ENCODE measurements at places on chromosomes 5 and 9.

DNA sequence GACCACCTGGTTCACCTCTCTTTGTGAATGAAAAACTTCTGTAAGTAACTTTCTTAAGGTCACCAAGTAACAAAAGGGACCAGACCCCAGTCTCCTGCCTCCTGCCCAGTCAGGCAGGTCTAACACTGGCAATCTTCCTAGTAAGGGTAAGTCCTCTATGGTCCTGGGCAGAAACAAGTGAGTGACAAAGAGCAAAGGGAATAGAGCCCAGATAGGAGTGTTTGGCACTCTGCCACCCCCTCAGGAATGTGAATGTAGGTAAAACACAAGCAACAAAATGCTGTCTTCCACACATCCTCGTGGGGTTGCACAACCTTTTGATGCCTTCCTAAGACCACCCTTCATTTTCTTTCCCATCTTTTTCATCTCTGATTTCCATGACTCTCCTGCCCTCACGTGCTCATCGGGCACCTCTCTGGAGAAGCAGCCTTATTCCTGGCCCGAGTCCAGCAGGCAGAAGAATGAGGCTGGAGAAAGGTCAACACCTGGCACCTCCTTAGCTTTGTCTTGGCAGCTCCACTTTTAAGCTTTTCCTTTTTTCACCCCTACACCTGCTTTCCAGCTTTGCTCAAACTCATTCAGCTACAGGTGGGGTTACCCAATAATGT is 90.2 kb upstream of the LHFPL2 start:
- DNase-seq = no peak

DNA sequence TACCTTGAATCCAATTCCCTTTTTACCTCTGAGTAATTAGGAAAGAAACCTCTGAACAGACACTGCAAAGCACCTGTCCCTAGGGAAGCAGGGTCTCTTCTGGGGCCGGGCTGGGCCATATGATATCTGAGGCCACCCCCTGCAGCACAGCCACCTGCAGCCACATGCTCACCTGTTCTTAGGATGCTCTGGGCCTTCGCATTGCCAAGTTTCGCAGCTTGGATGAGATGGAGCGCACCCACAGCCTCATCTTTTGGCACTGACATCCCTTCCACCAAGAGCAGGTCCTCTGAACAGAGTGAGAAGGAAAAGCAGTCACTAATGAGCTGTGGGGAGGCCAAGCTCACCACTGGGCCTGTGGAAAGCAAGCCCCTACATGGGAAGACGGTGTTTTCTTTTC is 27.3 kb downstream of the CLTA start:
- DNase-seq = no peak

GRCh38 chr5:112951124-112951702 is 25.4 kb upstream of the DCP2 start:
- no peak for DNase-seq

DNA sequence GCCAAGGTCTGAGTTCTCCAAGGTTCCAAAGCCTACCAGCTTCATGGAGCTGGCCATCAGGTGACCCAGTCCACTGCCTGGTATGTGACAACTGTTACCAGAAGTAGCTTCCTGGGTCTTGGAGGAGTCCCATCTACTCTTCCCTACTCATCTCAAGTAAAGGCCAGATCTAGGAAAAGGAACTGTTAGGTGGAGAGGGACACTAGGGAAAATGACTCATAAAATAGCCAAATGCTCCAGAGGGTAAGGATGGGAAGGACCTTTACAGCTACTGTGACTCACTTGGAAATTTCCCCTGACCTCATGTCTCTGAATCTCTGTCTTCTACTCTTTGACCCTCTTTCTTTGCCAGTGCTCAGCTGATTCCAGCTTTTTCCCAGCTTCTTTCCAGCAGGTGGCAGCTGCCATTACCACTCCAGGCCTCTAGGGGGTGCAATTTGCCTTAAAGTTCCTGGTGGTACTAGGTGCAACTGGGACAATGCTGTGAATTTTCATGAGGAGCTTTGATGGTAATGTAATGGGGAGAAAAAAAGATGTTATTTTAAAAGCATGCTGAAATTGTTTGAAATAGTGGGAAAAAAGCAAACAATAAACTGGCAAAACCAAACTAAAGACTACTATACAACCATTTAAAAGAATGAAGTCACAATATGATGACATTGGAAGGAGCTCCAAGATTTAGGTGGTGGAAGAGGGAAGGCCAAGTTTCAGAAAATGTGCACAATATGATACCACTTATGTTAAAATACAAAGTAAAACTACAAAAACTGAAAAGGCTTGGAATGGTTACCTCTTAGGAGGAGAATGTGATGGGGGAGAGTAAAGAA is 27.1 kb upstream of the MYORG start:
- peak; percentile 78 for DNase-seq

GRCh38 chr9:119086590-119086989 is 282.6 kb downstream of the BRINP1 start:
- DNase-seq = no peak

GRCh38 chr5:6525910-6526309 is 77.3 kb downstream of the UBE2QL1 start:
- peak; percentile 8 for DNase-seq

DNA sequence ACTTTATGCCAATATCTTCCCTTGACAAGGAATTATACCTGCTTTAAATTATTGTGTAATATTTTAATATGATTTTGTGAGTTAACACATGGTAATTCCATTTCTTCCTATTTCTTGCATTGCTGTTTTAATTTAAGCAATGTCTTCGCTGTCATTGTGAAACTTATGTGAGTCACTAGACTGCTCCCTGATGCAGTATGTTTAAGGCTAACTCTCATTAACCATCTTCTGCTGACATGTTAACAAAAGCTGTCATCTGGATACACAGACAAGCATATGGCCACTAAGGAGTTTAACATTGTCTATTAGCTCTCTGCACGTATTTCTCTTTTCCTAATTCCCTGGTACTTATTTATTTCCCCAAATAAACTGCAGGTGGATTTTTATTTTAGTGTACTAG is 980.8 kb upstream of the CTNND2 start:
- peak; percentile 26 for DNase-seq

GRCh38 chr5:179806250-179807048 is at the start of gene MGAT4B:
Gene MGAT4B (minus strand): TSS chr5:179806866. CDS start chr5:179806583, 283 bp downstream.
- peak; percentile 81 for DNase-seq

- no peak for DNase-seq
Observed at GRCh38 chr9:34375901-34376595, 650 bp downstream of the MYORG start.

DNA sequence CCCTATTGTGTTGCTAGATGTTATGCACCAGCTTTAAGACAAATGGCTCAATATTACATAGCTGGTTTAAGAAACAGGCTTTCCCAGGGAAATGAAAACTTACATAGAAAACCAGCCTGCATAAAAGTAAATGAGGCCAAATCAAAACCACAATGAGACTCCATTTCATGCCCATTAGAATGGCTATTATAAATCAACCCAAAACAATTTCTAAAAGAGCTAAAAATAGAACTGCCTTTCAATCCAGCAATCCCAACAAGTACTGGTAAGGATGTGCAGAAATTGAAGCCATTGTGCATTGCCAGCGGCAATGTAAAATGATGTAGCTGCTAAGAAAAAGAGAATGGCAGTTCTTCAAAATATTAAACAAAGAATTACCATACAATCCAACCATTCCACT is 1170.0 kb upstream of the CDH9 start:
- no peak for DNase-seq

- no peak for DNase-seq
Observed at GRCh38 chr9:2023532-2023931, 8.4 kb downstream of the SMARCA2 start.

DNA sequence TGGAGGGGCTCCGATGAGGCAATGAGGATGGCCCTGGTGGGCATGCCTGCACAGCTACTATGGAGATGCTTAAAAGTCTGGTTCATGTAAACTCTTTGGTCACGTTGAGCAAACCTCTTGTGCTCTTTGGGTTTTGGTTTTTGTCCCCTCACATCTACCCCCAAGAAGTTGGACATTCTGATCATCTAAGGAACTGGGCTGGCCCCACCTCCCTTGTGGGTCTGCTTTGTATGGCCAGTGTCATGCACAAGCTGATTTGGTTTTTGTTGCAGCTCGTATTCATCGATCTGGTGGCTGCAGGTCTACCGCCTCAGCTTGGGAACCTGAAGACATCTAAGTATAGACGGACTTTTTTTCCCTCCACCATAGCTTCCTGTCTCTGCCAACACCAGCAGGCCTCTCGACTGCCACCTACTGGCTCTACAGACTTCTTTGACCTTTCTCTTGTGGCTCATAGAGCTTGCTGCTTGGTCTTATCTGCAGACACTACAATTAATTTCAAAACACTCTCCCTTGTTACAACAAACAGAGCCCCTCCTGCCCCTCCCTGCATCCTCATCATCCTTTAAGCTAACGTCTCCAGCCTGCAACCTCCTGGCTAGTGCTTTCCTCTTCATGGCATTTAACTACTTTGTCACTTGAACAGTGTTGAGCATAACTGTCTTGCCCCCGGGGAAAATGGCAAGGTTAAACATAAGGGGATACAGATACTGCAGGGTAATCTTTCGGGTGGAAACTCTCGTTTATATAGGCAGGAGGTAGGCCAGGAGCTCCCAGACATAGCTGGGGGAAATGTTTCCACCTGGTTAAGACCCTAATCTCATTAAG is 34.5 kb downstream of the TSTD2 start:
- DNase-seq = peak; percentile 75

DNA sequence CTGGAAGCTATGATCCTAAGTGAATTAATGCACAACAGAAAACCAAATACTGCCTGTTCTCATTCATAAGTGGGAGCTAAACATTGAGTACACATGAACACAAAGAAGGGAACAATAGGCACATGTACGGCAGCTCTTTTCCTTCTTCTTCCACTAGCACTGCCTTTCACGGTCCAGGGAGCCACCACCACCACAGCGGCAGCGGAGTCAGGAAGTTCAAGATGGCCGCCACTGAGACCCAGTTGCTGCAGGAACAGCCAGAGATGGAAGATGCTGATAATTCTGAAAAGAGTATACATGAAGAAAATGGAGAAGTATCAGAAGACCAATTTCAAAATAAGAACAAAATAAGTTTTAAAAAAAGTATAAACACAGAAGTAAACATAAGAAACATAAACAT is 39.5 kb upstream of the TNFSF15 start:
- no peak for DNase-seq

DNA sequence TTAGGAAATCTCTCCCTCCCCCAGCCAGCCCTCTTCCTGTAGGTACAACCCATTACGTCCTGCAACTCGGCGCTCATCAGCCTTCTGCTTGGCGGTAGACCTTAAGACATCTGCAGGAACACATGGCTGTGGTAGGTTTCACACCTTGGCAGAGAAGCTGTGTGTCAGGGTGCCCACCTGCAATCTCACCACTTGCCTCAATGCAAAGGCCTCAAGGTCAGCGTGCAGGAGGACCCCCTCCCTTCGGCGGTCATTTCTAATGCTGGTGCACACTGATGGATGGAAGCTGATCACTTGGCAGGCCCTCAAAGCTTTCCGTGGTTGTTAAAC is 67.3 kb downstream of the CRB2 start:
- DNase-seq = no peak

DNA sequence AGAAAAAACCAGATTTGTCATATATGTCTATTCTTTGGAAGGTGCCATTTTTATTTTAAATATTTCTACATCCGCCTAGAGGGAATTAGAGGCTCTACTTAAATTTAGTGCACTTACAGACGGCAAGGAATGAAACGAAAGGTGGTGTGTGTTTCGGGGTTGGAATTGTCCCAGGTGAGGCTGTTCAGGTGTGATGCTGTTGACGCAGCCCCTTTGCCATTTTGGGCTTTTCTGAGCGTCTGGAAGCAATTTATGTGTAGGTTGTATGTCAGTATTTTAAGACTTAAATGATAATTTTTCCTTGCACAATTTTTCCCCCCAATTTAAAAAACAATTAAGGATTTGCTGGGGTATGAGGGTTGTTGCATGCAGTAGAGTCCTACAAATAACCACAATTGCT is 2.0 kb downstream of the TENT4A start:
- no peak for DNase-seq

DNA sequence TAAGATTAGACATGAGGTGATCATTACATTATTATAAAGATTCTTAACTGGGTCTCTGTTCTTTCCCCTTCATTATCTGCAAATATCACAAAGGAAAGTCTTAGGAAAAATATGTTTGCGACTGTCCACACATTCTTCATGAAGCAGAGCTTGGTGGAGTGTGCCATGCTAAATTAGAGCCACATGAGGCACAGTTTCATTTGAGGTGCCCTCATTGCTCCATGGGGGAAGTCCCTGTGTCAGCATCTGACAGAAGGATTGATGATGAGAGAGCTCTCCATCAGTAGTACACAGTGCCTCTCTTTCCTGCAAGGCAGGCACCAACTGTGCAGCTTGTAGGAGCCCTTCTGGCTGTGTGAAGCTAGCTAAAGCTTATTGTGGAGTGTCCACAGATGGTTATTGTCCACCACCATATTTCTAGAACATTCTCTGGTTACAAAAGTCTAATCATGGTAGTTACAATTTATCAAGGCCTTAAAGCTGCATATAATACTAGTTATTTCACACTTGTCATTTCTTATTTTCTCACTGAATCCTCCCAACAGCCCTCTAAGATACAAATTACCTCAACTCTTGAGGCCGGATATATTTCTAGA is 63.9 kb downstream of the C9orf152 start:
- no peak for DNase-seq

Measured in HCEC 1CT (cell line).